ENCODE measurements at places on chromosomes 1 and 21.

- no peak for DNase-seq
Measured at GRCh38 chr1:35253941-35254340, 14.6 kb upstream of the ZMYM4 start.

GRCh38 chr1:12275370-12275769 lies 45.5 kb downstream of the VPS13D start:
- no peak for DNase-seq

GRCh38 chr1:42179900-42180329 lies 15.4 kb upstream of the GUCA2A start:
- no peak for DNase-seq

- no peak for DNase-seq
Measured at GRCh38 chr1:162475539-162476185, 22.0 kb upstream of the UHMK1 start.

DNA sequence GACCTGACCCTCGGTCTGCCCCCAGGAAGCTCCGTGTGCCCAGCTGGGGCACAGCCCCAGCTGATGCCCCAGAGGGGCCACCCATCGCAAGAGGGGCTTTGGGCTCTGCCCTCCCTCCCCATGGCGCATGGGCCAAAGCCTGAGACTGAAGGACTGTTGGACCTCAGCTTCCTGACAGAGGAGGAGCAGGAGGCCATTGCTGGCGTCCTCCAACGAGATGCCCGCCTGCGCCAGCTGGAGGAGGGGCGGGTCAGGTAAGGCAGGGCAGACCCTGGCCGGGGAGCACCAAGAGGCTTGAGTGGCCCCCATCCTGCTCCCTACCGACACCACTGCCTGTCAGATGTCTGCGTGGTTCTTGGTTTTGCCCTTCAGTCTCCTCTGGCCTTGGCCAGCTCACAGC lies 3.5 kb downstream of the SYTL1 start:
- DNase-seq = no peak

DNA sequence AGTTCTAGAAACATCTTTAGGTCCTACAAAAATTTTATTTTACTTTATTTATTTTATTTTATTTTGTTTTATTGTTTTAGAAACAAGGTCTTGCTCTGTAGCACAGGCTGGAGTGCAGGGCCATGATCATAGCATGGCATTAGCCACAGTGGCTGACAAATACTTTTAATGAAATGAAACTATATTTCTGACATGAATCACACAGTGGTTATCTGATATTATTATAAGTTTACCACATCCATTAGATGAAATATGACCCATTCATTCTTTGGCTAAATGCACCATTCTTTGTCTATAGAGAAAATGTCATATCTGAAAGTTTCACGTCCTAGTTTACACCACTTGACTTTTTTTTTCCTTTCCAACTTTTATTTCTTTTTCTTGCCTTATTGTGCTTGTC lies 613.4 kb upstream of the ADAMTS5 start:
- DNase-seq = no peak
